ENCODE measurements at places on chromosomes 2 and 18. TPM values are rescaled to one million over a fixed set of nuclear protein-coding genes. Genes with fewer than 3 reads are reported as not detected.

The NEDD4L gene
- total RNA-seq, result 10.7 TPM

DNA sequence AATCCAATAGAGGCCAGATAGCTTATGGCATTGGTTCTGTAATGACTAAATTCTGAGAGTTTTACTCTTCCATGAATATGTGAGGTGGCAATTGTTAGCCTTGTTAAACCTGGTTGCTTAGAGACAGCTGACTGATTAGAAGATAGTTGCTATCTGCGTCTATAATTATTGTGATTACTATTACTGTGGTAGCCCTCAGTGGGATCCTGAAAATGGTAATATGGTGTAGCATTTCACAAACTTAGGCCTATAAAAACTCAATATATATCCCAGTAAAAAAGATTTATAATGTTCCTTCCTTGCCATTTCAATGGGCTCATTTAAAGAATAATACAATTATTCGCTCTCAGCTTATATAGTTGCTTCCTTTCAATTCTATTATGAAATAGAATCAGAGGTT, 405.8 kb upstream of the CDH2 start:
- no peak for DNase-seq
- no peak overlapping the region for H3K27ac ChIP-seq
- H3K27me3 ChIP-seq, result no peaks in the 10 kb centered on the region
- no peaks in the 10 kb centered on the region for H3K36me3 ChIP-seq

The FTCDNL1 gene
- total RNA-seq, result 2.6 TPM

DNA sequence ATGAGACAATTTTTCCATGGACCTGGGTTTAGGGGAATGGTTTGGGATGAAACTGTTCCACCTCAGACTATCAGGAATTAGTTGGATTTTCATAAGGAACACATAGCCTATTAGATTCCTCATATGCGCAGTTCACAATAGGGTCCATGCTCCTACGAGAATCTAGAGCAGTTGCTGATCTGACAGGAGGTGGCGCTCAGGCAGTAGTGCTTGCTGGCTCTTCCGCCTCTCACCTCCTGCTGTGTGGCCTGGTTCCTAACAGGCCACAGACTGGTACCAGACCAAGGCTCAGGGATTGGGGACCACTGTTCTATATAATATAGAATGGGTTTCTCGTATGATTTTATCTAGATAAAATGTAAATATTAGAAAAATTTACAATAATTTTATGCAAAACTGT, 338.7 kb downstream of the CPS1 start:
- no peak overlapping the region for H3K27ac ChIP-seq
- no peaks in the 10 kb centered on the region for H3K27me3 ChIP-seq
- H3K4me3 ChIP-seq, result no peak overlapping the region
- no peak for DNase-seq
